Transverse colon (tissue), 4 donors: ENCODE measurements at places on chromosomes 7 and 10. TPM values are rescaled to one million over a fixed set of nuclear protein-coding genes. Genes with fewer than 3 reads are reported as not detected.

DNA sequence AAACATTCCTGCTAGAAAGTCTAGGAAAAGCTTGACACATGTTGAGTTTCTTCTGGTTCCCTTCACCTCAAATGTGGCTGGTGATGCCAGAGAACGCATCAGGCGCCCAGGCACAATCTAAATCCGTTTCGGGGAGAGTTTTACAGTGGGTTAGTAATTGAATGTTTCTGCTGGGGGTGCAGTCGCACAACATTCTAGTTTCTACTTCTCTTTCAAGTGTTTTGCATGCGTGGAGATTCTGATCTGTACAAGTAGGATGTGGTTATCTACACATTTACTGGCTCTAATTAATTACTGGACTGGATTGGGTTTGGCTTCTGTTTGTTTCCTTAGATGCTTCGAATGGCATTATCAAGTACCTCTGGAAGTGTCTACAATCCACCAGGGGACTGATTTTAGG, 173.8 kb downstream of the TMEM26 start:
- DNase-seq = no peak

DNA sequence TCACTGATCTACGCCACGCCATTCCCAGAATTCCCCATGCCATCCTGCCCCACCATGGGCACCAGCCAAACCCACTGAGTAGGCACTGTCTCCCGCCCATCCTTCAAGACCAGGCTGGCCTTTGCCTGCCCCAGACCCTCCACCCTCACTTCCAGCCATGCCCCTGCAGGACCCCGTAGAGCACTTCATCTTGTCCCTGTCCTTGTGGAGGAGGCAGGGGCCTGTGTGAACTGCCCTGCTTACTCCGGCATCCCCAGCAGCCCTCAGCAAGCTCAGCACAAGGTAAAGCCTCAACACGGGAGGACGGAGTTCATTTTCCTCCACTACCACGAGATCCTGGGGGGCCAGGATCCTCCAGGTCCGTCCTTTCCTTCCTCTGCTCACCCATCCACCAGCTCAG, 577.7 kb downstream of the PTPRN2 start:
- DNase-seq = no peak

The MACC1 gene
- total RNA-seq = 6.0 TPM

The PLEKHA1 gene
- 20.9 TPM for total RNA-seq

GRCh38 chr10:88745633-88746032, 14.2 kb upstream of the LIPN start:
- no peak for DNase-seq

GRCh38 chr10:76779796-76780301, 857.8 kb downstream of the KCNMA1 start:
- DNase-seq = no peak

- no peak for DNase-seq
Observed at GRCh38 chr7:135375908-135376699, 133.8 kb downstream of the CNOT4 start.

The COL26A1 gene
- not detected for total RNA-seq

The NEUROD6 gene
- not detected for total RNA-seq

The CAV1 gene
- total RNA-seq = 52.2 TPM
